ENCODE measurements at places on chromosomes 4 and X.

- no peak for DNase-seq
Measured at GRCh38 chr4:33086331-33086925, 2366.3 kb downstream of the PCDH7 start.

DNA sequence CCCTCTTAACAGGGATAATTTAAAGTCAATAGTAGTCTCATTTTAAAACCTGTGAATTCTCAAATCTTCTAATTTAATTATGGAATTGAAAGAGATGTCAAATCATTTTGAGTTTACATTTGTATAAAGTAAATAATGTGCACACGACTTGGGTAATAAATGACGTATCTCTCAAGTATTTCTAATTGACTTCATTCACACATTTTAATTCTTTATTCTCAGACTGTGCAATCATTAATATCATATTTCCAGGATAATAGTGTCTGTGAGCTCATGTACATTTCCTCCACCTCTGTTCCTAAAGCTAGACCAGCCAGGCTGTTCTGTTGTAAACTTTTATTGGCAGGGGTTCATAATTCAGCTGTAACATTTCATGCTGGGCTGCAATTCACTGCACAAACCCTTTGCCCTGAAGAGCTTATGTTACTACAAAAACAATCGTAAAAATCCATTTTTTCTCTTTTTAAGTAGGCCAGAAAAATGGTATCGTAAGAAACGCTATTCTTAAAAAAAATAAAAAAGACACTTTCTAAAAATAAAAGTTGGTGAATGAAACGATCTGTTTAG is 1103.1 kb upstream of the TENM3 start:
- DNase-seq, result no peak

- no peak for DNase-seq
Measured at GRCh38 chr4:149056615-149057014, 614.4 kb upstream of the NR3C2 start.

GRCh38 chrX:116213262-116213661 is 42.7 kb downstream of the AGTR2 start:
- no peak for DNase-seq

DNA sequence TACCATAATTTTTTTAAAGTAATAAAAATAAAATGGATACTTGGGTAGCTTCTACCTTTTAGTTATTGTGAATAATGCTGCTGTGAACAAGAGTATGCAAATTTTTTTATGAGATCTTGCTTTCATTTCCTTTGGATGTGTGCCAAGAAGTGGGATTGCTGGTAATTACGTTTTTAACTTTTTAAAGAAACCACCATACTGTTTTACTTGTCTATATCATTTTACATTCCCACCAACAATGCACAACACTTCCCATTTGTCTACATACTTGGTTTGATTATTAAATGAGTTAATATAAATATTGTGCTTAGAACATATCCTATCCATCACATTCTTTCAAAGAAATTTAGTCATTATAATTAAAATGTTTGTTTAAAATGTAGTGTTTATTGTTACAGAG is 3.9 kb upstream of the SULT1B1 start:
- no peak for DNase-seq

GRCh38 chr4:155170569-155170968 is 37.9 kb upstream of the NPY2R start:
- no peak for DNase-seq

- peak; percentile 93 for DNase-seq
Measured at GRCh38 chr4:158811704-158812103, 42.9 kb downstream of the FNIP2 start.

- no peak for DNase-seq
Measured at GRCh38 chr4:152451496-152451895, 84.4 kb downstream of the FBXW7 start.

DNA sequence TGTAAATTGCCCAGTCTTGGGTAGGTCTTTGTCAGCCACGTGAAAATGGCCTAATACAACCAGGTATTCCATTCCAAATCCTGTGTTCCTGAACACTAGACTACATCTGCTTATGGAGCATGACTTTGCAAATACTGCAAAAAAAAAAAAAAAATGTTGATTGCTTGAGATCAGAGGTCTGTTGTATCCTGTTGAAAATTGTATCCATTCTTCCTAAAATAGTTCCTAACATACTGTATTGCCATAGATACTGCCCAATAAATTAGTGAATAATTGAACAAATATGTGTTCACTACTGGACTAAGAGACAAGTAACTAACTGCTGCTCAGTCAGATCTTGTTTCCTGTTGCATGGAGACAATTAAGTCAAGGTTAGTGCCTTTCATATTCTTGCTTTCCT is 164.3 kb upstream of the PABPC4L start:
- no peak for DNase-seq

DNA sequence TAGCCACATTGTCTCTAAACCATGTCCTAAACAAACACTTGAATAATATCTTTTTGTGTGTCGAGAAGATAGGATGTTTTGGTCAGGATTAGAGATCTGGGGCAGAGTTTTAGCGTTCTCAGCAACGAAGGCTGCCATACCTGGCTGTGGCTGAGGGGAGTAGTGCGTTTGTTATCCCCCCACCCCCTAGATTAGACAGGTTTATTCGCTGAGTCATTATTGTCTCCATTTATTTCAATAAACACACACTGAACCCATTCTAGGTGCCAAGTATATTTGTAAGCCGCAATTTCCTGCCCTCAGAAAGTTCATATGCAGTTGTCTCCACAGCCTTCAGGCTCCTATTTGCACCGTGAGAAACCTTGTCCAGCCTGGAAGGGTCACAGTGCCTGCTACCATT is 1684.8 kb upstream of the TENM3 start:
- no peak for DNase-seq

DNA sequence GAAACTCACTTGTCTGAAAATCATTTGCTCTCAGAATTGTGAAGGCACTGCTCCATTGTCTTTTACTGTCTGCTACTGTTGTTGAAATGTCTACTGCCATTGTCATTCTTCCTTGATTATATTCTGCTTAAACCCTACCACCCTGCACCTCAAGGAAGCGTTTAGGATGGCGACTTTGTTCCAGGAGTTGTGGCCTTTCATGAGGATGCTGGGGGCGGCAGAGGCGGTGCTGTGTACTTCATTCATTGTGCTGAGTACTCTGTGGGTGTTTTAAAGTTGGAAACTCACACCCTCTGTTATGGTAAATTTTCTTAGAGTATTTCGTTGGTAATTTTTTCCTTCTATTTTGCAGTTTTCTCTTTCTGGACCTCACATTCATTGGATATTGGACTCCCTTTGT is 258.9 kb downstream of the TENM3 start:
- DNase-seq, result no peak

GRCh38 chr4:2781911-2782310 is 11.0 kb upstream of the SH3BP2 start:
- DNase-seq, result no peak

GRCh38 chr4:3374667-3375066 is 67.1 kb upstream of the HGFAC start:
- no peak for DNase-seq
